ENCODE measurements at places on chromosomes 7 and 10. TPM values are rescaled to one million over a fixed set of nuclear protein-coding genes. Genes with fewer than 3 reads are reported as not detected.

The TUBB8 gene
- not detected for total RNA-seq

DNA sequence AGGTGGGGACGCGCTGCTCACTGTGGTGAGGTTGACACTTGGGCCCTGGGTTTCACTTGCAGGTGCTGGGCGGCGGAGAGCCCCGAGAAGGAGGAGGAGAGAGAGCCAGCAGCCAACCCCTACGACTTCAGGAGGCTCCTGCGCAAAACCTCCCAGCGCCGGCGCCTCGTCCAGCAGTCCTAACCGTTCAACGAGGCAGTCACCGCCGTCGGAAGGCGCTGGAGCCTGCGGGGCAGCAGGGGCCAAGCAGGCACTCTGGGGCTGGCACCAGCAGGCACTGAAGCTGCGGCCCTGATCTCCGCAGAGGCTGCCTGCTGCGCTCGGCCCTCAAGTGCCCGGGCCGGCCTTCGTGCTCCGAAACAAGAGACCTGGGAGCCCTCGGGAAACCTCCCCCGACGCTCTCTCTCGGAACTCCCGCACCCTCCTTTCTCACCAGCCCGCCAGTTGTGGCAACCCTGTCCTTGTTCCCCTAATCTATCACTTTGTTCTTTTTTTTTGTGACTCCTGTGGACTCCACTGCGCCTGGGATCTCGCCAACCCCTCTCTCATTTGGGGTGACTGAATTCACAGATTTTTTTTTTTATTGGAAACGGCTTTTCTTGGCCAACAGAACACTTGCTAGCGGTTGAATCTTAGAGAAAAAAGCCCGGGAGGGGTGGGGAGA is 4.7 kb upstream of the GAD2 start:
- H3K27me3 ChIP-seq: peaks cover 59% of the 10 kb centered on the region
- no peak overlapping the region for H3K27ac ChIP-seq
- no peaks in the 10 kb centered on the region for H3K4me1 ChIP-seq
- no peaks in the 10 kb centered on the region for H3K36me3 ChIP-seq

DNA sequence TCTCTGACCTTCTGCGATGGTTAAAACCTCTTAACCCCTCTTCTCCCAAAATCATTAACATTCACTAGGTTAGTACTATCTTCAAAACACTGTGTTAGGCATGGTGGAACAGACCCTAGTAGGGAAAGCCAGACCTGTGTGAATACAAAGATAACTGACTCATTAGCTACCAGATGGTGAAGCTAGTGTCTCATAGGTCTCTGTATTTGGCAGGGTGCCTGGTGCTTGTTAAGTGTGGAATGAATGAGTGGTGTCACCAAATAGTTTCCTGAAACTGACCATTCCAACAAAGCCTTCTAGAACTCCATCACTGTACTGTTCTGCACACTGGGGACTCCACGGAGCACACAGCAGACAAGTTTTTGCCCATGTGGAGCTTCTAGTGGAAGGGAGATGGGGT is 27.7 kb upstream of the TM9SF3 start:
- H3K27me3 ChIP-seq: no peaks in the 10 kb centered on the region
- H3K36me3 ChIP-seq: no peaks in the 10 kb centered on the region
- no peak overlapping the region for H3K4me3 ChIP-seq
- H3K27ac ChIP-seq: no peak overlapping the region
- DNase-seq: no peak
- peaks cover 28% of the 10 kb centered on the region for H3K4me1 ChIP-seq

GRCh38 chr10:112330162-112330561 is 43.8 kb upstream of the ACSL5 start:
- no peak overlapping the region for H3K4me3 ChIP-seq
- no peaks in the 10 kb centered on the region for H3K36me3 ChIP-seq
- DNase-seq: no peak
